ENCODE measurements at places on chromosomes 12 and 14.
A peak's percentile ranks its signal among the peaks of the same experiment; 100 is the strongest.

DNA sequence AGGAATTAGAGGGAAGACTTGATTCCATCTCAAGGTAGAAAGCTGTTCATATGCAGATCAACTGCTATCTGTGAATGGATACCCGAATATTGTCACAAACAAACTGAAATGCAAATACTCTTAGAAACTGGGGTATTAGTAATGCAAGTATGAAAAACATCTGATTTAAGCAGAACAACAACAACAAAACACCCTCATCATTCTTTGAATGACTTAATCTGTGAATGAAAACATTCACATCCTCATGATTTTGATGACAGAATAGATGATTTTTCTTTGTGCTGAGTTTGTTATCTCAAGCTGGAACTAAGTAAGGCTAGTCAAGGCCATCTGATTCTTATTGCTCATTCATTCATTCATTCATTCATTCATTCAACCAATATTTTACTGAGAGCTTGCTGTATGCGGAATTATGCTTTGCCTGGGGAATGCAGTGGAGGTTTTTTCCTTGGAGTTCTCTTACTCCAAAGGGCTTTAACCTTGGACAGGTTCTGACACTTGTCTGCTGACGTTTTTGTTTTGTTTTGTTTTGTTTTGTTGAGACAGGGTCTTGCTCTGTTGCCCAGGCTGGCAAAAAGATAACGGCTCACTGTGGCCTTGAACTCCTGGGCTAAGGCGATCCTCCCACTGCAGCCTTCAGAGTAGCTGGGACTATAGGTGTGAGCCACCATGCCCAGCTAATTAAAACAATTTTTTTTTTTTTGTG is 23.3 kb downstream of the OR10G3 start:
- H3K27me3 ChIP-seq = no peaks in the 10 kb centered on the region
- DNase-seq = no peak
- H3K4me3 ChIP-seq = no peak overlapping the region
- H3K27ac ChIP-seq = peak overlapping the region; percentile 56
- no peaks in the 10 kb centered on the region for H3K36me3 ChIP-seq
- H3K4me1 ChIP-seq = no peaks in the 10 kb centered on the region

GRCh38 chr12:2841056-2841650 is 6.3 kb upstream of the NRIP2 start:
- no peak overlapping the region for H3K4me3 ChIP-seq
- H3K27me3 ChIP-seq = no peaks in the 10 kb centered on the region
- no peak overlapping the region for H3K27ac ChIP-seq
- no peak for DNase-seq
- H3K4me1 ChIP-seq = no peaks in the 10 kb centered on the region

- H3K27ac ChIP-seq = no peak overlapping the region
- H3K36me3 ChIP-seq = no peaks in the 10 kb centered on the region
- H3K4me1 ChIP-seq = peaks cover 24% of the 10 kb centered on the region
- H3K27me3 ChIP-seq = no peaks in the 10 kb centered on the region
- no peak overlapping the region for H3K4me3 ChIP-seq
Measured at GRCh38 chr14:71583194-71583593, 349.0 kb upstream of the RGS6 start.

- peaks cover 75% of the 10 kb centered on the region for H3K4me1 ChIP-seq
- no peak for DNase-seq
- H3K27ac ChIP-seq = peak overlapping the region; percentile 74
Measured at GRCh38 chr14:73465823-73466532, 7.6 kb upstream of the NUMB start.

DNA sequence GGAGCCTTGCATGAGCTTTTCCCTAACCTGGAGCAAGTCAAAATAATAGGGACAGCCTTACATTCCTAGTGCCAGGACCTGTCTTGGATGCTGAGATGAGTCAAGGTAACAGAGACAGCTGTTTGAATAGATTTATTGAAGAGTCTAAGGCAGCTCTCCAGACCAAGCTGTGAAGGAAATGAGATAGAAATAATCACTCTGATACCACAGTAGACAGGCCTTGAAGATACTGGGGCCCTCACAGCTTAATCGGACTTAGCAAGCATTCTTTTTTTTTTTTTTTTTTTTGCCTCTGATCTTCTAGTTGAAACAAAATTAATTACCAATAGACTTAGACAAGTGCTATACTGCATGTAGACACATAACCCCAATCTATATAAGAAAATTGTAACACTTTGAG is 3.1 kb upstream of the RNASE9 start:
- H3K27me3 ChIP-seq = no peaks in the 10 kb centered on the region
- H3K4me1 ChIP-seq = no peaks in the 10 kb centered on the region
- no peak overlapping the region for H3K4me3 ChIP-seq
- H3K27ac ChIP-seq = no peak overlapping the region
